Stimulated activated CD4-positive, alpha-beta T cell treated with anti-CD3 and anti-CD28 coated beads, Interleukin-2, amount 100 ng/mL, for 4 hours (primary cell): ENCODE measurements at places on chromosomes 16 and 17.

- no peak for DNase-seq
Measured at GRCh38 chr16:17354685-17355084, 116.1 kb downstream of the XYLT1 start.

DNA sequence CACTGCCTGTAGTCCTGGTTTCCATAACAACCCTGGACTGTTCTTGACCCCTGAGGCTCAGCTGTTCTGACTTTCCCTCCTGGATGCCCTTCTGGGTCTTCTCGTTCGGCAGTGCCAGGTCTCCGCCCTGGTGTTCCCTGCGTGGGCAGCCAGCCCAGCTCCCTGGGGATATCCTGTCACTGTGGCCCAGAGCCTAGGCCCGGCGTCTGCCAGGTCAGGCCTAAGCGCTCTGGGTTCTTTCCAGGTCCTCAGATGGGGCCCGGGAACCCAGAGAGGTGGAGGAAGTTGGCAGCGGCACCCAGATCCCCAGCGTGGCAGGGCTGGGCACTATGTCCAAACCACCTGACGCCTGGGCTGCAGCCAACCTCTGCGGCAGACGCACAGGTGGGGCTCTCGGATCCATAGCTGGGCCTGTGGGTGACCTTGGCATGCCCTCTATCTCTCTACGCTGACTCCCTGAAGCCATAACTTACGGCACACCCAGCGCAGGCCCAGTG lies 12.5 kb upstream of the ATP2A3 start:
- DNase-seq, result no peak

DNA sequence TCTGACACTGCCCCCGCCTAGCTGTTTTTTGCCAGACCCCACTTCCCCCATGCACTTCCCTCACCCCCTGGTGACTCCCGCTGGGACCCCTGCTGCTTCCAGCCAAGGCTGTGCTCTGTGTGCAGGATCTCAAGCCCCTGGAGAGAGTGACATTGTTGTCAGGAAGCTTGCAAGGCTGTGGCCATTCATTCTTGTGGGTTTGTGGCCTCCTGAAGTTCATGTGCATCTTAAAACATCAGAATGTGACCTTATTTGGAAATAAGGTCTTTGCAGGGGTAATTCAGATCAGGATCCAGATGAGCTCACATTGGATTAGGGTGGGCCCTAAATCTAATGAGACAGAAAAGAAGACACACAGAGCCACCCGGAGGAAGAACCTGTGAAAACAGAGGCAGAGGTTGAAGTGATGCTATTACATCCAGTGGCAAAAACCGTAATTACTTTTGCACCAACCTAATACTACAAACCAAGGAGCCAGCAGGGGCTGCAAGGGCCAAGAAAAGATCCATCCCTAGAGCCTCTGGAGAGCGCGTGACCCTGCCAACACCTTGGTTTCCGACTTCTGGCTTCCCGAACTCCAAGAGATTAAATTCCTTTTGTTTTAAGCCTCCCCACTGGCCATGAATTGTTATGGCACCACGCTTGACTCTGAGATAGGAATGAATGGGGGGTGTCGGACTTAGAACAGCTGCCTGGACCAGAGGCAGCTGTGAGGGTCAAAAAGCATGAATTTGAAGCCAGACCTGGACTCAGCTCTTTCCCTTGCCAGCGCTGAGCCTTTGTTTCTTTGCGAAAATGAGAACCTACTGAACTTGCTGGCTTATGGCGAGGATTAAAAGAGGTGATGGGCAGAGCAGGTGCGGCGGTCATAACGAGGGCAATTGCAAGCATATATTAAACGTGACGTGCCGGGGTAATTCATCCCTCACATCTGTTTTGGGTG lies 75.5 kb downstream of the BMERB1 start:
- no peak for DNase-seq

- peak; percentile 32 for DNase-seq
Measured at GRCh38 chr16:84013787-84014569, 28.6 kb downstream of the SLC38A8 start.

DNA sequence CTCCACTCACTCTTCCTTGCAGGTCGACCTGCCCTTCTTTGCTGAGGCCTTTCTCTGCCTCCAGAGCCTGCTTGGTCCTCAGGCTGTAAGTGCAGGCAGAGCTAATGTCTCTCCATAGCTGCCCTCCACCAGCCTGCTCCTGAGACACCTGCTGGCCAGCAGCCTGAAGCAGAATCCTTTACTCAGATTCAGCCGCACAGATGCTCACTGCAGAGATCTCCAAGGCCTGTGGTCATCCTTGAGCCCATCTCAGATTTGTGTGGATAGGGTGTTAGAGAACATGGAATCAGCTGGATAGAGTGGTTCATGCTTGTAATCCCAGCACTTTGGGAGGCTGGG lies 11.5 kb downstream of the DEXI start:
- DNase-seq, result no peak

DNA sequence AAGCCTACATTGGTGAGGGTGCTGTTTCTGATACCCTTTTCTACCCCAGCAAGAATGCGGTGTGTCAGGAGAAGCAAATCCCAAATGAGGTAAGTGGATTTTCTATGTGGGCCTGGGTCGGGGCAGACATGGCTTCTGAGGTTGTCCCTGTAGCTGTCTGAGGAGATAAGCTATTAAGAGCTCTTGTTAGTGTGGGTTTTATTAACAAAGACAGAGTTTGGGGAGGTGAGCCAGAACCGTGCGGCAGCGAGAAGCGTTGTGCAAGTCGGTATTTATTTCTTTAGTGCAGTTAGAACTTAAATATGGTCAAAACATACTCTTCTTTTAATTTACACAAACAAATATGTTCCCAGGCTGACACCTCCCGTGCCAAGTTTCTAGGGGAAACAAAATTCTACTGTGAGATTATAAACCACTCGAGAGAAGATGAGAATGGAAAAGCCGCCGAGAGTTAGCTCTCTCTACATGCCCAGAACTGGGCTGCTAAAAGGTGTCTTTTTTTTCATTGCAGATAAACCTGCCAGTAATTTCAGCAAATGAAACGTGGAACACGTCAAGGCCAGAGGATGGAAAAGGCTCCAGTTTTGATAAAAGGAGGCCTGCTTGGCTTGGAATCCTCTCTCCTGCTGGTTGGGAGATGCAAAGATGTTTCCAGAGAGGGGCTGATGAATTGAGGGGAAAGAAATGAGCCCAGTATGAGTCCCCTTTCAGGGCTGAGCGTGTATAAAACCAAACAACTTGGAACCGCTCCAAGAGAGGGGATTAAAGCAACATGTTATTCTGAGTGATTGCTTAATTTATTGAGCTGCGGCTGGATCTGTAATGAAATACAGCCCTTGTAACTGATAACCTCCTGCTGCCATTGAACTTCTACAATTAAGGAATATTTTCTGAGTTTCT lies 254.6 kb downstream of the MRTFB start:
- DNase-seq, result no peak

- no peak for DNase-seq
Measured at GRCh38 chr16:19710991-19711545, 7.0 kb downstream of the KNOP1 start.

GRCh38 chr16:89031715-89032659 lies 55.0 kb upstream of the CBFA2T3 start:
- DNase-seq, result peak; percentile 38

- DNase-seq, result no peak
Measured at GRCh38 chr17:49996121-49996494, 1.1 kb upstream of the DLX3 start.

DNA sequence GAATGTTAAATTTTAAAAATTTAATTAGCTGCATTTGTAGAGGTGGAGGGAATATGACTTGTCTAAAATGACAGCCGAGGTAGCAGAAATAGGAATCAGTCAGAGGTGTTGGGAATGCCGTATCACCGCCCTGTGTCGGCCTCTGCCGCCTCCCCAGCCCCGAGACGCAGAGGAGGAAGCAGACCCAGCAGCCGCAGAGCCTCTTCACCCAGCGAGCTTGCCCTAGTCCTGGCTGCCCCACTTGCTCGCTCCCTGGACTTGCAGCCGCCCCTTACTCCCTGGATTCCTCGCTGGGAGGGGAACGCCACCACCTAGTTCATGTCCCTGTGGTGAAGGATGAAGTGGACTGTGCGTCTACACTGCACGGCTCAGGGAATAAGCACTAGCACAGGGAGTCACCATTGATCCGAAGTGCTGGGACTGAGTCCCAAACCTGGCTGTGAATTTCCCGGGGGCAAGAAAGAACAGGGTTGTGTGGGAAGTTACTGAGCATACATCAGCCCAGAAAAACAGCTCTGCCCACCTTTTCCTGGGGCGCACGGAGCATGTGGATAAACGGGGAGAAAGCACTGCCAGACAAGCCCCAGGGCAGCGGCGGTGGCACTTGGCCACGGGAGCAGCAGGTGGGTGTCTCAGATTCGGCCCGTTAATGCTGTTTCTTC lies 76.8 kb downstream of the RPTOR start:
- no peak for DNase-seq

- DNase-seq, result no peak
Measured at GRCh38 chr17:42669977-42670788, 6.6 kb downstream of the PLEKHH3 start.

DNA sequence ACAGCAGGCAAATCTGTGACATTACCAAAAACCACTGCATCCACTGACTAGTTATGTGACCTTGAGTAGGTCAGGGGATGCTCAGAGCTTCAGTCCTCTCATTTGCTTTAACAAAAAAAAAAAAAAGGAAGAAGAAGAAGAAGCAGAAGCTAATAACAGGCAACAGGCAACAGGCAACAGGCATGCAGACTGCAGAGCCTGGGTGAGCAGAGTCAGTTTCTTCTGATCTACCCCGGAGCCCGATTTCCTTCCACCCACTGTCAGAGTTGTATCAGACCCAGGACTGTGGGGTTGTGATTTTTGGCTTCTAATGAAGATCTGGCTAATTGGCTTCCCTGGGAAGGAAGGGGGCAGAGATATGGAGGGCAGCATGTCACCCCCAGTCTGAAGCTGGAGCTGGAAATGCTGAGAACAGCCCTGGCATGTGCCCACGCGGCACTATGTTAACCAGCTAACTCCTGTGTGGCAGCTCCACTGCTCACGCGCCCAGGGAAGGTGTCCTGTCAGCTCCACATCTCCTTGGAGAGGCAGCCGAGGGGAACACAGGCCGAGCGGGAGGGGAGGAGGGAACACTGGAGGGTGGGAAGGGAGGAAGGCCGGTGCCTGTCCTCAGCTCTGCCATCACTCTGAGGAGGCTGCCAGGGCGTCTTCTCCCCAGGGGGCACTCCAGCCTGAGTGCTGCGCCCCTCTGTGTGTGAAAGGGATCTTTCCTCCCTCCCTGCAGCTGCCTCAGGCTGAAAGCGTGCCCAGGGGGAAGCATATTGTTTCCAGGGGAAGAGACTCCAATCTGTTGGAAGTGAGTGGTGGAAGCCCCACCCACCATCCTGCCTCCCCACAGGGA lies 17.6 kb downstream of the SRCIN1 start:
- no peak for DNase-seq
